Hepatocyte (in vitro differentiated cells): ENCODE measurements at places on chromosomes 7 and 10.

- DNase-seq, result no peak
Observed at GRCh38 chr10:58081353-58081752, 186.3 kb downstream of the IPMK start.

DNA sequence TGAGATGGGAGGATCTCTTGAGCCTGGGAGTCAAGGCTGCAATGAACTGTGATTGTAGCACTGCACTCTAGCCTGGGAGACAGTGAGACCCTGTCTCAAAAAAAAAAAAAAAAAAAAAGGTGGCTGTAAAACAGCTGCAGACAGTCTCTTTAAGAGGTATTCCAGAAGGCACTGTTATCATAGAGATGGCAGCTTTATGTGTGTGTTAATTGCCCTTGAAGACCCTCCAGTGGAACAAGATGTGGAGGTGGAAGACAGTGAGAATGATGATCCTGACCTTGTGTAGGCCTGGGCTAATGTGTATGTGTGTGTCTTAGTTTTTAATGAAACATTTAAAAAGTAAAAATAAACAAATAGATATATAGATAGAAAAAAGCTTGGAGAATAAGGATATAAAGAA, 66.0 kb downstream of the ZNF487 start:
- DNase-seq, result no peak

DNA sequence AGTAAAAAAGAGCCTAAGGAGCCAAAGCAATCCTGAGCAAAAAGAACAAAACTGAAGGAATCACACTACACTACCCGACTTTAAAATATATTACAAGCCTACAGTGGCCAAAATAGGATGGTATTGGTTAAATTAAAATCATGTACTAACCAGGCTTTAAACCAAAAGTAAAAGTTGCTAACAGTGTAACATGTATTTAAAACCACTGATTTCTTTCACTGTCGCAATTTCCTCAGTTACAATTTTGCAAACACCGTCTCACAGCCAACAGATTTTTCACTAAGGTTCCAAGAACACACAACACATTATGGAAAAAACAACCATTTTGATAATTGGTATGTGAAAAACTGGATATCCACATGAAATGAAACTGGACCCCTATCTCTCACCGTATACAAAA, 74.0 kb downstream of the JMJD1C start:
- DNase-seq, result no peak

DNA sequence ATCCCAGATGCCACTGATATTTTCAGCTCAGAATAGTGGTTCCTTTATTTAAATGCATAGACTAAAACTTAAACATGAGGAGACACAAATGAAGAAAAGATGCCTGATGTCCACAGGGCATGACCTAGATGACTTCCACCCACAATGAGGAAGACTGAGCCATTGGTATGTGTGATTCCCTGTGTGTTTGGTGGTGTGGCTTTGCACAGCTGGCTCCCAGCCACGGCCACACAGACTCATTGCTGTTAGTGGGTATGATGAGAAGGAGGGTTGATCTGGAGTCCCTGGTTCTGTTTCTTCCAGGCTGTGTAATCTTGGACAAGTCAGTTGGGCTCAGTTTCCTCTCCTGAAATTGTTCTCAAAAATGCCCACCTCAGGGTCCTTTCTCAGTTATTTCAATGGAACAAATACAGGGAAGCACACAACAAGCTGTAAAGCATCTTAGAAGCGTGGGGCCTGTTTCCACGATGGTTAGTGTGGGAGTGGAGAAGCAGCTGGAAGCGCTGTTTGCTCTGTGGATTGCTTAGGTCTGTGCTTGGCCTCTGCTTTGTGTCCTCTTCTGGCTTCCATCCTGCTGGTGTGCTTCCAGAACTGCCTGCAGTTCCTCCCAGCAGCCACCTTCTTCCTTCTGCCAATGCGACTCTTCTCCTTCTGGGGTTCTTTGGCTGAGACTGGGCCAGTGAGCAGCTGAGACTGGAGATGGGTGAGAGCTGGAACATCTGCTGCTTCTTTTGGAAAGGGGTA, 303.7 kb downstream of the BMPER start:
- no peak for DNase-seq

- DNase-seq, result no peak
Observed at GRCh38 chr10:94198324-94198723, 164.4 kb downstream of the NOC3L start.

GRCh38 chr10:3787016-3787400, 2.0 kb upstream of the KLF6 start:
- DNase-seq, result no peak

DNA sequence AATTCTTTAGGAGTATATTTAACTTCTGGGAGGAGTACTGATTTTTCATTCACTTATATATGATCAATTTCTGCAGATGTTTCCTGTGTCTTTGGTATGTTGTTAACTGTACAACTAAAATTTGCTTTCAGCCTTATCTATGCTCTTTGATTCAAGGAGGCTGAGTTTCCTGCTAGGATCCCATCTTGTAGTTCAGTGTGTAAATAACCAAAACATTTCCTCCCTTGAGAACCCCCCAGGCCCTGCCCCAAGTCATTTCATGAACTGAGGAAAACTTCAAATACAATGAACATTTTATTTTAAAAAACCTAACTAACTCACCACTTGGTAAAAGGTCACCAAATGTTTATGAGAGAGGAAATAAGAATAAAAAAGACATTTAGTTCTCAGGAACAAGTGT, 55.5 kb downstream of the VWA2 start:
- no peak for DNase-seq

GRCh38 chr7:18680576-18680975, 185.0 kb downstream of the HDAC9 start:
- DNase-seq, result no peak

- DNase-seq, result no peak
Observed at GRCh38 chr7:152854386-152854785, 94.8 kb downstream of the ACTR3B start.

DNA sequence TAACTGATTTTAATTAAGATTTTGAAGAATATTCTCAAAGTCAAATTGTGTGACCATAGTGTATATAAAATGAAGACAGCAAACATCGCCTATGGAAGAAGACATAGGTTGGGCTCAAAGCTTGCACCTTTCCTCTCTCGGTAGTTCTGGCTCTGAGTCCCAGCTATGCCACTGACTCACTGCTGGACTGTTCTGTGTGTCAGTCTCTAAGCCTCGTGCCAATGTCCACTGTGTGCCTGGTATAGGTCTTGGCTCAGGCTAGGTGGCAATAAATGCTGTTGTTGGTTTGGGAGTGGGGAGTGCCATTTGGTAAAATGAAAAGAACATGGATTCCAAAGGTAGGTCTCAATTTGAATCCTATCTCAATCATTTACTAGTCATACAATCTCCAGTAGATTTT, 137.5 kb upstream of the RHEB start:
- no peak for DNase-seq

DNA sequence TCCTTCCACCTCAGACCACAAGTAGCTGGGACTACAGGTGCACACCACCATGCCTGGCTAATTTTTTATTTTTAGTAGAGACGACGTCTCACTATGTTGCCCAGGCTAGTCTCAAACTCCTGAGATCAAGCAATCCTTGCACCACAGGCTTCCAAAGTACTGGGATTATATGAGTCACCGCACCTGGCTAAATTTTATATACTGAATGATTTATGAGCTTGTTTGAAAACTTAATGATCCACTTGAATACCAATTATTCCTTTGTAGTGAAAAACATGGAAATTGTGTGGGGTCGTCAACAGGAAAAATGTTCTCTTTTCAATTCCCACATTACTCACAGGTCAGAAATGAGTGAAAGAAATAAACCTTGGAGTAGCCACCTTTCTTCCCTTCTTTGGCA, 31.3 kb downstream of the RAPGEF5 start:
- DNase-seq, result no peak

GRCh38 chr7:43364391-43364790, 218.5 kb upstream of the STK17A start:
- no peak for DNase-seq

DNA sequence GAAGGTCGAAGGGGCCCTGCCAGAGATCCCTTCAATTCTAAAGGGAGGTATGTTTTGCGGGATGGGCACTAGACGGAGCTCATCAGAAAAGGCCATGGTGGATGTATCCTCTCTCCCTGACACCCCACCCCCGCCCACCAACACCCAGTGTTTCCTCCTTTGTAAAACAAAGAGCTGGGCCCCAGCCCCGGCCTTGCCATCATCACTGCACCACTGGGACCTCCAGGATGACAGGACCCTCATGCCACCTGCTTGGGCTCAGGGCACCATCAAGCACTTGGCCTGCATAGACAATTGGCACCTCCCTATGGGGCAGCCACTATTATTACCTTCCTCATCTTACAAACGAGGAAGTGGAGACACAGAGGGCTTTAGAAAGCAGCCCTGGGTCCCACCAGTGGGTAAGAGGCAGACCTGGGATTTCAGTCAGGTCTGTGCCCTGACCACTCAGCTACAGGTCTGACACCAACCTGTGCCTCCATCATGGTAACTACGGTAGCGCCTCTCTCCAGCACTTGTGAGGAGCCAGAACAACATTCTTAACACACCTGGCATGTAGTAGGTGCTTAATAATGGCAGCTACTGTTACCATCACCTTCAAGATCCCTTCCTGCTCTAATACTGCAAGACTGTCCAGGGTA, 2.0 kb downstream of the CALML3 start:
- DNase-seq, result no peak

- DNase-seq, result peak; percentile 76
Observed at GRCh38 chr7:79317728-79318127, 135.7 kb downstream of the MAGI2 start.

DNA sequence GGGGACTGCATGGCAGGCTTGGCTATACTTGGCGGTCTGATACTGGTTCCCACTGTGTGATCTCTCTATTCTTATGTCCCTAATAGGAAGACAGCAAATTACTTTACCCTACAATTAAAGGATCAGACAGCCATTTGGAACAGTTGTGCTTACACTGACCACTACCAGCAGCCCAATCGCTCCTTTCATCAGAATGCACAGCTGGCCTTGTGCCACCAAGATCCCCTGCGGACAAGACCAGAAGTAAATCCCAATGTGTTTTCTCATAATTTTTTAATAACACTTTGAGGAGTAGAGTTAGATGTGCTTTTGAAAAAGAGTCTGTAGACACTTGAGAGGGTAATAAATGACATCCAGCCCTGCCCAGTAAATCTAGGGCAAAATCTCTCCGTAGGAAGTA, 297.2 kb upstream of the ZNF32 start:
- no peak for DNase-seq

- DNase-seq, result no peak
Observed at GRCh38 chr7:44348300-44348699, 22.9 kb upstream of the CAMK2B start.

DNA sequence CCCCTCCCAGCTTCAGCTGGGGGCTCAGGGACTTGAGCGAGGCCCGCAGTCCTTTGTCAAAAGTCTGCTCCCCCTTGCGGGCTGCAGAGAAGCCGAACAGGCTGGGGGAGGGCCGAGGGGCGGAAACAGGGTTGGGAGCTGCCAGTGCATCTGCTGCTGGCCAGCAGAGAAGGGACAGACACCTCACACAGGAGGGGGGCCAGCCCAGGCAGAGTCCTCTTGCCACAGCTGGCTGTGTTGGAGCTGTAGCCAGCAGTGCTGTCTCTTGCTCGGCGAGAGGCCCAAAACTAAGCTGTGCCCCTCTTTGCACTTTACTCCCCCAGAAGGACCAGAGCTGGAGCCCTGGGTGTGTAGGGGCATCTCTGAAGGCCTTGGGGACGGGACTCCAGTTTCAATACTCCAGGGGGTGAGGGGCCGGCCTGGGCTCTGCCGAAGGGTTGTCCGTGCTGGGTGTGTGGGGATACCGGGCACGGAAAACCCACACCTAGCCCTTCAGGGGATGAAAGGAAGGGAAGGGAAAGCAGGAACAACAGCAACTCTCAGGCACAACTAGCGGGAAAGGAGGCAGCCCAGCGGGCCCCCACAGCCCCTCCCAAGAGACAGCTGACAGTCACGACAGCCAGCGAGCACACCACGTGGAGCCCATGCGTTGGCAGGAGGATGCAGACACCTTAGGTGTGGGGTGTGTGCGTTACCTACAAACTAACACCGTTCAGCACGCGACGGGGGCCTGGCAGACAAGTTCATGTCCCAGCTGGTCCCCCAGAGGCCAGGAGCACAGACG, 17.8 kb downstream of the YKT6 start:
- DNase-seq, result no peak

DNA sequence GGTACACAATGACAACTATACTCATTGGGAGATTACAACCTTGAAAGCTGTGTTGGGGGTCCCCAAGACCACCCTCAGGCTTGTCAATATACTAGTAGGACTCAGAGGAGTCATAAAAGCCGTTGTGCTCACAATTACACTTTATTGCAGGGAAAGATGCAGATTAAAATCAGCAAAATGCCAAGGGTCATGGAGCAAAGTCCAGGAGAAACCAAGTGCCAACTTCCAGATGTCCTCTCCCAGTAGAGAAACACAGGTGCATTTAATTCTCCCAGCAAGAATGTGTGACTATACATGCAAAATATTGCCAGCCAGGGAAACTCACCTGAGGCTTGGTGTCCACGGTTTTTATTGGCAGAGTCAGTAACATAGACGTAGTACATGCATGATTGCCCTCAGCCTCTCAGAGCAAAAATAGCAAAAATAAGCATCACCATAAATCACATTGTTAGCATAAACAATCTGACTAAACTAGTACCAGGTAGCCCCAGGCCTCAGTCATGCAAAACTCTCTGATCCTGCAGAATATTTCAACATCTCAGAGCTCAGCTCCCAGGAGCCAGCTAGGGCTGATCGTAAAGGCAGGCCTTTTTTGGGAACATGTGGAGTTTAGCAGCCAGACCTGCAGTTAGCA, 50.7 kb downstream of the VIM start:
- DNase-seq, result peak; percentile 35

DNA sequence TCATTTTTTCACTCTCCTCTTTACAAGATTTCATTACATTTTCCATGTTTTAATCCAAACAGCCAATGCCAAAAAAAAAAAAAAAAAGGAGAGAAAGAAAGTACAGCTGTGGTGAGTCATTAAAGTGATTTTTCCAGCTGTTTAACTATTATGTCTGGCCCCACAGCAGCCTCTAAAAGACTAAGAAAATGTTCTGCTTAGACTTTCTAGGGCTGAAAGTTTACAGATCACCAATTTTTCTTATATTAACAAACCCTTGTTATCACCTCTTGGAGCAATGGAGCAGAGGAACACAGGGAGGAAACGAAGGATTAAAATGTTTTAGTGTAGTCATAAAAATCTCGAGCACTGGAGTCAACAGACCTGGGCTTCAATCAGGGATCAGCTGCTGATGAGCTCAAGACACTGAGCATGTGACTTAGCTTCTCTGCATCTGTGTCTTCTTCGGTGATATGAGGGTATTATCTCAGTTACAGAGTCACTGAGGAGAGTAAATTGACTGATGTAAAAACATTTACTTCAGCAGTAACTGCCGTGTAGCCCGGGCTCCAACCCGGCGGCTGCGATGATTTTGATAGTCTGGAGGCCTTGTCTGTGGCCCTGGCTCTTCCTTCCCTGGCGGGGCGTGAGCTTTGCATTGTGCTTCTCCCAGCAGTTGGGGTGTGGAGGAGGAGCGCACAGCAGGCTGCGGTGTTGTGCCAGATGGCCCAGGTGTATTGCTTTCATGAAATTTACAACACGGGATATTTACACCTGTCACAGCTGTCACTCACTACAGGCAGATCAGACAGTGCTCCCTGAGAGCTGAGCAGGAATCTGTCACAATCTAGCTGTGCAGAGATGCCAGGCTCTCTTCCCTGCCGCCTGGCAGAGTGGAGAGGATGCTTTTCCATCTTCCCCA, 298.3 kb upstream of the FZD8 start:
- peak; percentile 43 for DNase-seq
